Amniotic epithelial cell (primary cell): ENCODE measurements at places on chromosomes 7 and 10.

DNA sequence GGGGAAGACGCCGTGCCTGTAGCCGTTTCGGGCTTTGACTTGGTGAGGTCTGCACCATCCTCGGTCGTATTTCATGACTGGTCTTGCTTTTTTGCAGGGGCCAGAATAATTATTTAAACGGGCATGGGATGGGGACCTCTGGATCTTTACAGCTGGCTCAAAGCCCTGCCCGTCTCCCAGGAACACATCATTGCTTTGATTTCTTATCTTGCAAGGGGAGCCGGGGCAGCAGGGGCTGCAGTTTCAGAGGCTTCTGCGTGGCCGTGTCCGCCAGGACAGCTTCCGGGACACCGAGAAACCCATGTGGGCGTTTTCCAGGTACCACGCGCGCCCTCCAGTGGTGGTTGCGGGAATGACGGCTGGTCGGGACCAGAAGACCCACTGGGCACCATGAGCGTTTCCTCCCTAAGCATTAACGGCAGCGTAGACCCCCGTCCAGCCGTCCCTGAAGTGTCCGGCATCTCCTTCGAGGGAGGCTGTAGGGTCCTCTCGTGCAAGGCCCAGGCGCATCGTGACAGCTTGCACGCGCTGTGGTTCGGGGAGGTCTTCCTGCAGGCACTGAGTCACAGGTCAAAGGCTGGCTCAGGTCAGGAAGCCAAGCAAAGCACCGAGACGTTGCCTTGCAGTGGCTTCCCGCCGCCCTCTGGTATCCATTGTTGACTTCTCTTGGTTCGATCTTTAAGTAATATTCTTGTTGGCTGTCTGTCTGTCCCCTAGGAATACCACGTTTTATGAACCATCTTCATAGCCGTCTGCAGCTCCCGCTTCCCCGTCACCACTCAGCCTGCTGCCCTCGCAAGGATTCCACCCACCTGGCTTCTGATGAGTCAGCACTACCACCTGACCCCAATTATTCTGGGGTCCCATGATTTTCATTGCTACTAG lies 16.2 kb upstream of the ZFAND2A start:
- peak; percentile 57 for DNase-seq

DNA sequence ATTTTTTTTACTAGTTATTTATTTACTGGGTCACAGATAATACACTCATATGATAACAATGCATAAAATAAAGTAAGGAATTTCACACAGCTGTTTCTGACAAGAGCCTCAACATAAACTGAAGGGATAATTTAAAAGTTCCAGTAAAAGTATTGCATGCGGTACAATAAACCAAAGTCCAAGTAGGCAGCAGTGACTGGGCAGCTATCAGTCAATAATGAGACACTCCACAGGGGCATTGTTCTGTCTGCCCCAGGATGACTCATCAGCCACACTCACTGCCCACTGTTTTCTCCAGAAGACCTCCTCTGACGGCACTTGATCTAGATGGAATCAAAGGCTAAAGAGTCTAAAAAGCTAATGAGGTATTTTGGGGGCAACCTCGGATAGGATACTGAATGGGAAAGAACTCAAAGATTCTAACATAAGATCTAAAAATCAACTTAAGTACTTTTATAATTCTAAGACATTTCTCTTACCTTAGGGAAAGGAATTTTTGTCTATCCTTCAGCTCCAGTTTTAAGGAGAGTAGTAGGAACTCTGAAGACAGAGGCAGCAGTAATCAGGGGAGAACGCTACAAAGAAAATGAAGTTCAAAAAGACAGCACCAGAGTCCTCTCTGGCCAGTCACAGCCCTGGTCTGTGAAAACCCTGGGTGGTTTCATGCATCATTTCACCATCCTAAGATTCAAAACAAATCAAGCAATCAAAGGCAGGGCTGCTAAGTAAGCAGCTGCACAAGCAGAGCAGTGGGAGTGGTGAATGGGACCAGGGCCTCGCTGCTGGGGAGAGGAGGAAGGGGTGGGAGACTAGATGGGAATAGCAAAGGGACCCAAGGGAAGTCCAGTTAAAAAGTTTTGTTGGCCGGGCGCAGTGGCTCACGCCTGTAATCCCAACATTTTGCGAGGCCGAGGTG lies 175.1 kb downstream of the AVL9 start:
- DNase-seq, result peak; percentile 70

GRCh38 chr10:28508304-28508925 lies 24.5 kb upstream of the WAC start:
- DNase-seq, result no peak

GRCh38 chr7:80677629-80678028 lies 39.2 kb downstream of the CD36 start:
- no peak for DNase-seq

DNA sequence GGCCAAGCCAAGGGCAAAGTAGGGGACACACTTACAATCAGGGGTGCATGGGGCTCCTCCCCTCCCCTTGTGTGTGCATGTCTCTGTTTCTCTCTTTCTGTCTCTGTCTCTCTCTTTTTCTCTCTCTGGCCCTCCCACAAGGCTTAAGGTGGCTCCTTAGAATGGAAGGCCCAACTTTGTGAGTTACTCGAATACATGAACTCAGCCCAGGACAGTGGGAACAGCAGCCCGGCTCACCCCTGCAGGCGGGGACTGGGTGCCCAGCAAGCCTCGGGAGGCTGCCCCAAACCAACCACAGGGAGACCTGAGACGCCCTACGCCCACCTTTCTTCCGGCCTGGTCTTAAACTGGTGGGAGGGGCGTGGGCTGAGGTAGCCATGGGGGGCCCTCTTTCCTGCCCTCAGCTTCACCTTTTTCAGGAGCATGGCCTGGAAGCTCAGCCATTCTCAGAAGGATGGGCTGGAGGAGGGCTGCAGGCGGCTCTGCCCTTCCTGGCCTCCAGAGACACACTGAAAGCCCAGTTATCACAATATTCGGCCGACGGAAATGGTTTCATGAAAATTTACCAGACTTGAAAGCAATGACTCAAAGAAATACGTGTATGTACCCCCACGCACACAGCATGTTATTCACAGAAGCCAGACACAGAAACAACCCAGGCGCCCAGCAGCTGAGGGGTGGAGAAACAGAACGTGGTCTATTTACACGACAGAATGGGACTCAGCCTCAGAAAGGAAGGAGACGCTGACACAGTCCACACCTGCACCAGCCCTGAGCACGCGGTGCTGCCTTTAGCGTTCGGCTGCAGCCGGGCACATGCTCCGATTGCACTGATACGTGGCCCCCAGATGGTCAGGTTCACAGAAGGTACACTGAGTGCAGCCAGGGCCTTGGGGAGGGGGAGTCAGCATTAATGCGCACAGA lies 229.5 kb downstream of the PTPRN2 start:
- no peak for DNase-seq

- DNase-seq, result no peak
These were observed 39.0 kb downstream of the LRRC17 start for GRCh38 chr7:102951839-102952238.

DNA sequence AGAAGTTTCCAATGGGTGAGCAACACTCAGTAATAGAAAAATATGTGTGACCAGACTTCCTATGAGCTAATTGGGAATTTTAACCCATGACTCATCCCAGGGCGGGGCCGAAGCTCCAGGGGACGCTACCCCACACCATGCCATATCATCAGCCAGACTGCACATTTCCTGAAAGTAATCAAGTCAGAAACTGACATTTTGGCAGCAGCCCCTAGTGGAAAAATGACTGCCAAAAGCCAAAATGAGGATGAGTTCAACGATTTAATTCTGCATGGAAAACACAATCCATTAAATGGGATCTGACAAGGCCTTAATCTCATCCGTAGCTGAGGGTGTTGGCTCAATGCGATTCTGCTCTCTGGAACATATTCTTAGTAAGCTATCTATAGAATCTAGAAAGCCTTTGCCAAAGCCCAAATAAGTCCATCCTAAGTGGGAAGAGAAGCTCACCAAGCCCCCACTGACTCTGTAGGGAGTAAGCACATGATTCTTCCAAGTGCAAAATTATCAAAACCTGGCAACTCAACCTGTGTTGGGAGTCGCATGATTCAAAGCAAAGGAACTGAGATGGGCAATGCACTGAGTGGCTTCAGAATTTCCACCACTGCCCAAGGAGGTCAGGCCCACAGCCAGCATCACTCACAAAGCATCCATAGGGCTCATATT lies 93.1 kb upstream of the PDE1C start:
- peak; percentile 41 for DNase-seq

- no peak for DNase-seq
These were observed 30.0 kb downstream of the SMC3 start for GRCh38 chr10:110597476-110597875.
